ENCODE measurements at places on chromosomes 4 and X.

GRCh38 chrX:54386314-54386713 lies 28.5 kb upstream of the WNK3 start:
- H3K4me3 ChIP-seq: no peak overlapping the region
- no peaks in the 10 kb centered on the region for H3K4me1 ChIP-seq
- no peaks in the 10 kb centered on the region for H3K36me3 ChIP-seq

DNA sequence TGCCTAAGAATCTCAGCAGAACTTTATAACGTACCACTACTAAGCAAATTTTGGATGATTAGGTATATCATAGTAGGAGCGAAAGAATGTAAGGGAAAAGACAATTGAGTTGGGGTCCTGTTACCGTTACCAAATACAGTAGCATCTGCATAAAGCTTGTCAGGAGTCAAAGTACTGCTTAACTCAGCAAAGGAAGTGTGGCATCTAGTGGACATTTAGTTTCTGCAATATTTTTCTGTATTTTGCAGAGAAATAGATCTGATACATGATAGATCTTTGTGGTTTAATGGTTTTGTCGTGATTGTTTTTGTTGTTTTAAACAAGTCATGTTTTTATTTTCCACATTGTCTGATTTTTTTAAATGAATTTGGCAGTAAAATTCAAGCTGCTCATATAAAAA lies 81.0 kb upstream of the SMARCAD1 start:
- H3K4me3 ChIP-seq: no peak overlapping the region
- H3K27me3 ChIP-seq: no peaks in the 10 kb centered on the region
- H3K36me3 ChIP-seq: no peaks in the 10 kb centered on the region

- no peaks in the 10 kb centered on the region for H3K4me1 ChIP-seq
- DNase-seq: no peak
- no peak overlapping the region for H3K27ac ChIP-seq
- H3K36me3 ChIP-seq: peaks cover 29% of the 10 kb centered on the region
- H3K27me3 ChIP-seq: no peaks in the 10 kb centered on the region
Observed at GRCh38 chr4:16160457-16160856, 65.8 kb downstream of the TAPT1 start.

DNA sequence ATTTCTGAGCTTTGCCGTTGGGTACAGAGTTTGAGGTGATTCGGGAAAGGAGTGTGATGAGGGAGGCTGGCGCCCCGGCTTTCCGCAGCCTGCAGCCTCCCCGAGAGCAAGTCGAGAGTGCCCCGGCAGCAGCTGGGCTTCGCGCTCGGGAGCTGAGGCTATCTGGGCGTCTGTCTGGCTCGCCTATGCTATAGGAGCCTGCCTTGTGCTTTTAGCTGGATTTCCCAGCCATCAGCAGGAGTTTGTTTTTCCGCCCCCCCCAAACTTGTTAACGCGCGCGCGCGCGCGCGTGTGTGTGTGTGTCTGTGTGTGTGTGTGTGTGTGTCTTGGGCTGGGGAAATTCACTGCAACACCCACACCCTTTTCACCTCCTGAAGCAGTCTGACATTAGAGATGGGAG lies 765 bp upstream of the DGKK start:
- no peak overlapping the region for H3K27ac ChIP-seq
- H3K4me3 ChIP-seq: peak overlapping the region; percentile 51
- DNase-seq: no peak
- peaks cover 6% of the 10 kb centered on the region for H3K4me1 ChIP-seq

GRCh38 chr4:18242919-18243693 lies 221.6 kb upstream of the LCORL start:
- H3K4me3 ChIP-seq: no peak overlapping the region
- H3K36me3 ChIP-seq: no peaks in the 10 kb centered on the region
- DNase-seq: no peak
- no peaks in the 10 kb centered on the region for H3K4me1 ChIP-seq
- no peaks in the 10 kb centered on the region for H3K27me3 ChIP-seq
- no peak overlapping the region for H3K27ac ChIP-seq

GRCh38 chr4:101020956-101021355 lies 326.4 kb downstream of the PPP3CA start:
- H3K4me3 ChIP-seq: no peak overlapping the region
- no peaks in the 10 kb centered on the region for H3K27me3 ChIP-seq
- peaks cover 14% of the 10 kb centered on the region for H3K36me3 ChIP-seq
- peak overlapping the region; percentile 4 for H3K27ac ChIP-seq

- H3K4me3 ChIP-seq: peak overlapping the region; percentile 74
- H3K36me3 ChIP-seq: peaks cover 16% of the 10 kb centered on the region
- no peak for DNase-seq
- peaks cover 87% of the 10 kb centered on the region for H3K4me1 ChIP-seq
Observed at GRCh38 chrX:66014556-66014955, 25.3 kb downstream of the VSIG4 start.

- H3K27ac ChIP-seq: no peak overlapping the region
- DNase-seq: no peak
- H3K27me3 ChIP-seq: no peaks in the 10 kb centered on the region
- H3K4me3 ChIP-seq: no peak overlapping the region
- no peaks in the 10 kb centered on the region for H3K36me3 ChIP-seq
- no peaks in the 10 kb centered on the region for H3K4me1 ChIP-seq
Observed at GRCh38 chr4:88185906-88186305, 27.5 kb upstream of the ABCG2 start.

- H3K4me1 ChIP-seq: peaks cover 39% of the 10 kb centered on the region
- H3K4me3 ChIP-seq: no peak overlapping the region
- no peaks in the 10 kb centered on the region for H3K27me3 ChIP-seq
- H3K36me3 ChIP-seq: no peaks in the 10 kb centered on the region
- DNase-seq: peak; percentile 43
- no peak overlapping the region for H3K27ac ChIP-seq
Observed at GRCh38 chrX:110089656-110090403, 86.9 kb downstream of the TMEM164 start.

GRCh38 chr4:53465281-53465680 lies 87.8 kb downstream of the FIP1L1 start:
- DNase-seq: no peak
- peaks cover 20% of the 10 kb centered on the region for H3K36me3 ChIP-seq
- H3K27me3 ChIP-seq: no peaks in the 10 kb centered on the region

DNA sequence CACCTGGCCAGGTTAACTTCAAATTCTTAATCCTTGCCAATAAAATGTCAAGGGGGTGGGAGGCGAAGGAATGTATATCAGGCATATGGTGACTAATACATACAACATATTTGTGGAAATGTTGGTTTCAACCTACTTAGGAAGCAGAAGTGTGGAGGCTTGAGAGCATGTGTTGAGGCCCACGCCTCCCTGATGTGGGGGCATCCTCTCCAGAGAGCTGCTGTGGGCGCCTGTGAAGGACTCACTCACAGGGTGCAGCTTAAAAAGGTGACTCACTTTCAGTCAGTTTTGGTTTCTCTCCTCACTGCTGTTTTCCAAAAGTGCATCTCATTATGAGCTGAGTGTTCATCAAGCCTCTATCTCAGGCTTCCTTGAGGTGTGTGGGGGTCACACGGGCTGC lies 27.5 kb downstream of the LNX1 start:
- no peaks in the 10 kb centered on the region for H3K4me1 ChIP-seq
- H3K36me3 ChIP-seq: no peaks in the 10 kb centered on the region
- peaks cover 6% of the 10 kb centered on the region for H3K27me3 ChIP-seq
- H3K27ac ChIP-seq: no peak overlapping the region
- DNase-seq: no peak
- H3K4me3 ChIP-seq: no peak overlapping the region

DNA sequence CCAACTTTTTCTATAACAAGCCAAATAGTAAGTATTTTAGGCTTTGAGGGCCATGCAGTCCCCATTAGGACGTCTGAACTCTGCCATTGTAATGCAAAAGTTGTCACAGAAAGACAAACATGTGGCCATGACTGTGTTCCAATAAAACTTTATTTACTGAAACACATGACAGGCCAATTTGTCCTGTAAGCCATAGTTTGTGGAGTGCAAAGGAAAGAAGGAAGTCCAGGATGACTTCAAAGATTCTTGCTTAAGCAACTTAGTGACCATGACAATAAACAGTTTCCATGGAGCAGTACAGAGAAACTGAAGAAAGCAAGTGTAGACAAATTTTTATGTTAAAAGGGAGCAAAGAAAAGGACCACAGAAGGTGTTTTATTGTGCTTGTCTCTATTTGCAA lies 35.0 kb upstream of the MYOZ2 start:
- no peaks in the 10 kb centered on the region for H3K4me1 ChIP-seq
- no peak for DNase-seq
- H3K36me3 ChIP-seq: no peaks in the 10 kb centered on the region
- H3K4me3 ChIP-seq: no peak overlapping the region

- H3K4me1 ChIP-seq: no peaks in the 10 kb centered on the region
- H3K4me3 ChIP-seq: no peak overlapping the region
- no peaks in the 10 kb centered on the region for H3K27me3 ChIP-seq
- H3K36me3 ChIP-seq: no peaks in the 10 kb centered on the region
Observed at GRCh38 chrX:129347291-129347690, 176.0 kb downstream of the SMARCA1 start.

GRCh38 chr4:11312389-11312788 lies 116.3 kb downstream of the HS3ST1 start:
- H3K27me3 ChIP-seq: no peaks in the 10 kb centered on the region
- DNase-seq: no peak
- H3K4me3 ChIP-seq: no peak overlapping the region
- H3K4me1 ChIP-seq: peaks cover 3% of the 10 kb centered on the region
- peaks cover 22% of the 10 kb centered on the region for H3K36me3 ChIP-seq
- H3K27ac ChIP-seq: no peak overlapping the region

- no peaks in the 10 kb centered on the region for H3K36me3 ChIP-seq
- peak overlapping the region; percentile 74 for H3K27ac ChIP-seq
- no peaks in the 10 kb centered on the region for H3K4me1 ChIP-seq
- DNase-seq: no peak
Observed at GRCh38 chrX:136477026-136477425, 10.7 kb upstream of the BRS3 start.

DNA sequence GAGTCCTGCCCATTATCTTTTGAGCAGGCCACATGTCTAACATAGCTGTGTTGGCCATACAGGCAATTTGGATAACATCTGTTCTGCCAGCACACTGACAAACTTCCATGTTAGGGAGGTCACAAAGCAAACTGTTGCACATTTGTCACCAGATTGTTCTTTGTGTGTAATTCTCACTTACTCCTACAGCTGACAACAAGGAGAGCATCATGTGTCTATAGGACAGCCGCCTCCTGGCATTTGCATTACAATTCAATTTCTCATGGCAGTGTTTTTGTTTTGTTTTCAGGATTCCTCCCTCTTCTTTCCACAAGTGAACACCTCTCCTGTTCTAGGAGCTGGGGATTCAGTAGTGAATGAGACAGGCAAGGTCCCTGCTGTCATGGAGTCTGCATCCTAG lies 94.3 kb upstream of the LEF1 start:
- H3K27ac ChIP-seq: no peak overlapping the region
- no peaks in the 10 kb centered on the region for H3K36me3 ChIP-seq
- H3K4me3 ChIP-seq: no peak overlapping the region
- DNase-seq: no peak
- no peaks in the 10 kb centered on the region for H3K27me3 ChIP-seq

DNA sequence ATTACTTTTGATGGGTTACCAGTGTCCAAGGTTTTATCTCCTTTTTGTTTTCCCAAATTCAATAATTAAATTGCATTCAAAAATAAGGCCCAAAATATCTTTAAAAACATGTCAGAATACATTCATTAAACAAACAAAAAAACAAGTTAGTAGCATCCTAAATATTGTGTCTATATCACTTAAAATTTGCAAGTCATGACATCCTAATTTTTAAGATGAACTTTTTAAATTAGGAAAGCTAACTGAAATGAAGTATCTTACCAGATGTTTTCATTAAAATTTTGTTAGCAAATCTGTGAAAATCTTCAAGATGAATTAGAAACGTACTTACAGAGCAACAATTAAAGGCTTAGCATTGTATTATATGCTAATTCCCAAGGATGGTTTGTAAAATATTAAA lies 962 bp upstream of the CFAP299 start:
- H3K27ac ChIP-seq: no peak overlapping the region
- DNase-seq: no peak
- H3K4me3 ChIP-seq: peak overlapping the region; percentile 49
- no peaks in the 10 kb centered on the region for H3K36me3 ChIP-seq
- H3K27me3 ChIP-seq: peaks cover 18% of the 10 kb centered on the region
- H3K4me1 ChIP-seq: peaks cover 15% of the 10 kb centered on the region

DNA sequence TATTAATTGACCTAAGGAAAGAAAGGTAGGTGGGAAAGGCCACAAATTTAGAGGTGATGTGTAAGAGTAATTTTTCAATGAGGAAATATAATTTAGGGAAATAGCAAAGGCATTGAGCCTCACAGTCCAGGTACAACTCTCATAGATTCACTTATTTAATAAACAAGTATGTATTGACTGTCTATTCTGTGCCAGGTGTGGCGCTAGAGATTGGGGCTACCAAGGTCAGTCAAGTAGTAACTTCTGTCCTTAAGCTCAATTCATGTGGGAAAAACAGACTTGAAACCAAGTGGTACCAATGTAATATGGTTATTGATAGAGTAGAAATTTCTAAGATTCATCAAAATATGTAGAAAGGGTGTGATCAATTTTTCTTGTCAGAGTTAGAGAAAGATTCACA lies 257.5 kb downstream of the C4orf33 start:
- H3K27me3 ChIP-seq: peaks cover 13% of the 10 kb centered on the region
- H3K27ac ChIP-seq: no peak overlapping the region
- H3K4me3 ChIP-seq: no peak overlapping the region
- H3K4me1 ChIP-seq: no peaks in the 10 kb centered on the region
- H3K36me3 ChIP-seq: no peaks in the 10 kb centered on the region

DNA sequence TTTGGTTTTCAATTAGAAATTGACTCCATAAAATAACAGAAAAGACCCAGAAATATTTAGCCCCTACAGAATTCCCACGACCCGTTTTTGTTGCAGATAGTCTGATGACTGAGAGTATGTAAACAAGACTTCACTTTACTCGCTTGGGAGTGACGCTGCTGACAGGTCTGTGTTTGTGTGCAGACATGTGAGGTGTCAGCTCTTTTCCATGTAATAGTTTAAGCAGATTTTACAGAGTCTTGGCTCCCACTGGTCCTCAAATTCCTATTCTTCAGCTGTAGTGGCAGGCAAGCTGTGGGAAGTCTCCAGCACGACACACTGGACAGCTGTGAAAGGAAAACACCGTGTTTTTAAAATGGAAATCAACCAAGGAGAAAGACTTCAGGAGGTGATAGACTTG lies 455.7 kb downstream of the GABRG1 start:
- H3K27ac ChIP-seq: no peak overlapping the region
- H3K27me3 ChIP-seq: no peaks in the 10 kb centered on the region
- H3K4me1 ChIP-seq: no peaks in the 10 kb centered on the region
- no peaks in the 10 kb centered on the region for H3K36me3 ChIP-seq
- no peak overlapping the region for H3K4me3 ChIP-seq
- DNase-seq: no peak
